ENCODE measurements at places on chromosomes 16 and 17.

DNA sequence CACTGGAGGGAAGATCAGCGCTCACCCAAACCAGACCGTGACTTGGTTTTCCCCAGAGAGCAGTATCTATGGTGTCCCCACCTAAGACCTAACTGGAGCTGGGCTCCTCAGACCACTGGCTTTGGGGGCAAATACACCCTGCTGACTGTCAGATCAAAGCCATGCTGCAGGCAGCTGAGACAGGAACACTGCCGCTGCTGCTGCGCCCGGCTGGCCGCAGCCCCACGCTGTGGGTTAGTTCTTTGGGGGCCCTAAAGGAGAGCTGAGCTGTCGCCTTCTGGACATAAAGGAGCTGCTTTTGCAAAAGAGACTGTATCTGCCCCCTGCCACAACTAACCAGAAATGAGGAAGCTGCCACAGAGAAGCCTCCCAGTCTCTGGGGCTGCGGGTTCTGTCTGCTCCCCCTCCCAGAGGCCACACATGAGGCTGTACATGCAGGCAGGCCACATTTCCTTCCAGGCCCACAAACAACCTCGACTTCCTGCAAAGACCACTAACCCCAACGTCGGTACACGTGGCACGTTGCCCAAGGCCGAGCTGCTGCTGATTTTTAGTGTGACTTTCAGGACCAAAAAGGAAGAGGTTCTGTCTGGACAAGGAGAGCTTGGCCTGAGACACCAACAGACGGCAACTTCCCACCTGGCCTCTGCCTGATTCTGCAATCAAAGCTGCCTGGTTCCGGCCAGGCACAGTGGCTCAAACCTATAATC, 18.2 kb upstream of the ABR start:
- no peak for DNase-seq

GRCh38 chr16:87918338-87918737, 18.0 kb downstream of the CA5A start:
- no peak for DNase-seq

GRCh38 chr17:12963505-12963904, 54.3 kb downstream of the ELAC2 start:
- DNase-seq, result no peak

- DNase-seq, result no peak
These were observed 81.6 kb downstream of the MYH11 start for GRCh38 chr16:15775209-15775608.

GRCh38 chr17:72683506-72684404, 408.7 kb downstream of the SLC39A11 start:
- DNase-seq, result peak; percentile 56

DNA sequence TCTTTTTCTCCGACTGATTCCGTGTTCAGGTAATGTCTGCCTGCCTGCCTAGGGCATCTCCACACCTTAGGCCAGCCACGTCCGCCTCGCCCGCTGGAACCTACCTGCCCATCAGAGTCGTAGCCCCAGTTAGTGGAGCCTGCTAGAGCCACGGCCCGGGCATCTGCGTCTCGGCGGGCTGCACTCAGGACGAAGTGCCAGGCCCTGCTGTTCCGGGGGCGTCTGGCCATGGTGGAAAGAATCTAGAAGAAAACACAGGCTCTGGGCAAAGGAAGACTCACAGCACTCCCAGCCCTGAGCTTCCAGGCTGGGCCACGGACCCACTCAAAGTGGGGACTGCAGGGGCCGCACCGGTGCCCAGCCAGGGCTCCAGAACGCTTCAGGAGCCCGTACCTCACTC, 1.1 kb downstream of the SPSB3 start:
- no peak for DNase-seq

DNA sequence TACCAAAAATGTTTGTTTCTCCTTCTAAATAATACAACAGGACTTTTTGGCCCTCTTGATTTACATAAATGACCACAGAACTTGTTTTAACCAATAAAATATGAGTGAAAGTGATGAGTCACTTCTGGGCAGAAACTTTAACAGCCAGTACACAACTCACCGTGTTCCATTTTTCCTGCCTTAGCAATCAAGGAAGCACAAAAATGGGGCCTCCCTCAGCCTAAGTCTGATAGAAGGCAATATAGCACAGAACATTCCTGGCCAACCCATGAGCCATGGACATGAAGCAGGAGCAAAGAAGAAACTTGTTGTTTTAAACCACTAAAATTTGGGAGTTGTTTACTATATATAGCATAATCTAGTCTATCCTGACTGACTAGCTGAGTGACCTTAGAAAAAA, 61.1 kb upstream of the MTMR4 start:
- DNase-seq, result no peak

GRCh38 chr17:18921912-18922451, 30.0 kb upstream of the SLC5A10 start:
- no peak for DNase-seq

DNA sequence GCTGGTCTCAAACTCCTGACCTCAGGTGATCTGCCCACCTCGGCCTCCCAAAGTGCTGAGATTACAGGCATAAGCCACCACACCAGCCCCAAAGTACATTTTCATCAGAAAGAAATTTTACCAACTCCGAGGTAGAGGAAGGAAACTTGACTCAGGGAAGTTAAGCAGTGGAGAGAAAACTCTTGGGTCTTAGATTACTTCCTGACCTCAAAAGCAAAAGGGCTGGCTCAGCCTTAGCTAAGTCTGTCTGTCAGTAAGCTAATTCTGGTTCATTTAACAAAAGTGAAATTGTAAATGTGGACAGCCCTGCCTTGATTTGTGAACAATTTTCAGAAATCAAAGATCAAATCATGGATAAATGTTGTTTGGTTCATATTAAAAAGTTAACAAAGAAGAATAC, 30.6 kb downstream of the MAP2K6 start:
- DNase-seq, result no peak

DNA sequence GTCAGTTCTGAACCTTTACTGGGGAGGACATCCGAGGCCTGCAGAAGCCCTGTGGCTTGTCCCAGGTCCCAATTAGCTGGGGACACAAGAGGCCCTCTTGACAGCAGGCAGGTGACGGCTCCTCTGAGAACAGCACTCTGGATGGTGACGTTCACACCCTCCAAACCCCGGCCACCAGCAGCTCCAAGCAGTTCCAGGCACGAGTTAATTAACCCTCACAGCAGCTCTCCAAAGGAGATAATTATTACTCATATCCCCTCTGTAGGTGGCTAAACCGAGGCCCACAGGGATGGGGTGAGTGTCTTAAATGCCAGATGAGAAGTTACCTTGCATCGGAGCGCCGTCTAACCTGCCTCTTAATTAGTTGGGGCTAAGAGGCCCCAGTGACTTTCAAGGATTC, 168.9 kb upstream of the CIBAR2 start:
- DNase-seq, result no peak

DNA sequence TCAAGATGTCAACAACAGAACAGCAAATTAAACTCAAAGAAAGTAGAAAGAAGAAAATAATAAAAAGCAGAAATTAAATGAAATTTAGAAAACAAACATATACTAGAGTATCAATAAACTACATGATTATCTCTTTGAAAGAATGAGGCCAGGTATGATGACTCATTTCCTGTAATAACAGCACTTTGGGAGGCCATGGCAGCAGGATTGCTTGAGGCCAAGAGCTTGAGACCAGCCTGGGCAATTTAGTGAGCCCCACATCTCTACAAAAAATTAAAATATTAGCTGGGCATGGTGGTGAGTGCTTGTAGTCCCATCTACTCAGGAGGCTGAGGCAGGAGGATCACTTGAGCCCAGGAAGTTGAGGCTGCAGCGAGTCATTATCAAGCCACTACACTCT, 232.5 kb downstream of the RAB11FIP4 start:
- no peak for DNase-seq

- peak; percentile 1 for DNase-seq
These were observed 4.7 kb upstream of the MMP15 start for GRCh38 chr16:58020628-58021521.

GRCh38 chr17:2551493-2551892, 39.8 kb upstream of the METTL16 start:
- no peak for DNase-seq

DNA sequence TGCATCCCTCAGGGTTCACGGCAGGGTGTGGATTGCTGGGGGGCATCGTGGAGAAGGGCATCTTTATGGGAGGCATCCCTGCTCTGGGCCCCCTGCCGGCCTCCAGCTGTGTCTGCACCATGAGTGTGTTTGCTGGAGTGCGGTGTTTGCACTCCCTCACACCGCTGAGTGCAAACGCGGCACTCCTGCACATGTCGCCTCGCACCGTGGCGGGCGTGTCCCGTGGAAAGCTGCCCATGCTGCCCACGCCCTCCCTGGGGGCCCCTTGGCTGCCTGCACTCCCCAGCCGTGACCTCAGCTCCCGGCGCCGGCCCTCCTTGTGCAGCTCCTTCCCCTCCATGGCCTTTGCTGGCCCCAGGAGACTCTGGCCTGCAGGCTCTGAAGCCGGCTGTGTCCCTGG, 74.6 kb upstream of the ZNF750 start:
- DNase-seq, result no peak

DNA sequence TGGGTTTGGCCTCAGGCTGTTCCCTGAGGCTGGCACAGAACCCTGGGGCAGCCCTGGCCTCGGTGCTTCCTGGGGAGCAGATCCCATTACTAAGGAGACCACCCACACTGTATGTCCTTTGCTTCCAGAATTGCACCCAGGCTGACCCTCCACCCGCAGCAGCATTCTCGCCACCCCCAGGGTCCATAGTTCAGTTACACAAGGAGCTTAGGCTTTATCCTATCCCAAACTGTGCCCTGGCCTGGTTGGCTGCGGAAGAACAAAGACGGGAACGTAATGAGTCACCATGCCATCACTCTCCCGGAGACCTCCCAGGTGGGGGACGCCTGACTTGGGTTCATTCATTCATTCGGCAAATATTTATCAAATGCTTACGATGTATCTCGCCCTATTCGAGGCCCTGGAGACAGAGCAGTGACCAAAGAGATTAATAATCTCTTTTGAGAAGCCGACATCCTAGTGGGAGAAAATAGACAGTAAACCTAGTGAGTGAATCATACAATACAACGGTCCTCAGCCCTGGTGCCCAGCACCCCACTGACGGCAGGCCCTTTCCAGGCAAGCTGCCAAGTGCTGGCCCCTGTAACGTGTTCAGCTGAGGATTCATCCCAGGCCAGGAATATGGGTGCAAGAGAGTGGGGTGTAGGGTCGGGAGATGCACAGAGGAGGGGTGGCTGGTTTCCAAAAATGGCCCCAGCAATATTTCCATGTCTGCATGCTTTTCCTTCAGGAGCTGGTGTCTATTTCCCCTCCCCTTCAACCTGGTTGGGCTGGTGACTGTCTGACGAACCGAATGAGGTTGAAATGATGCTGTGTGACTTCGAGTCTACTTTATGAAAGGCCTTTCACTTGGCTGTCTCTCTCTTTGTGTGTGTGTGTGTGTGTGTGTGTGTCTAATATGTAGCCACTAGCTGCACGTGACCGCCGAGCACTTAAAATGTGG, 134.2 kb downstream of the MGAT5B start:
- no peak for DNase-seq

GRCh38 chr16:89266521-89267134, 49.1 kb downstream of the ZNF778 start:
- no peak for DNase-seq

- peak; percentile 80 for DNase-seq
These were observed 79.9 kb downstream of the GPRC5B start for GRCh38 chr16:19804538-19805323.

DNA sequence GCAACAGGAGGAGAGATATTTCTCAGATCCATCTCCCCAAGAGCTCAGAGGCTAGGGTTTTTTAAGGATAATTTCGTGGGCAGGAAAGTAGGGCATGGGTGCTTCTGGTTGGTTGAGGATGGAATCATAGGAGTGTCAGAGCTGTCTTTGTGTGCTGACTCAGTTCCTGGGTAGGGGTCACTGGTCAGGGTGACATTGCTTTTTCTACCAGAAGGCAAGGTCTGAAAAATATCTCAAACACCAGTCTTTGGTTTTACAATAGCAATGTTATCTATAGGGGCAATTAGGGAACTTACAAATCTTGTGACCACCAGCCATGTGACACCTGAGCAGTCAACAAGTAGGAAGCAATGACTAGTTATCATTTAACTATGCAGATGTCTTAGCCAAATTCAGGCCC, 82.9 kb upstream of the DYNLRB2 start:
- DNase-seq, result no peak

DNA sequence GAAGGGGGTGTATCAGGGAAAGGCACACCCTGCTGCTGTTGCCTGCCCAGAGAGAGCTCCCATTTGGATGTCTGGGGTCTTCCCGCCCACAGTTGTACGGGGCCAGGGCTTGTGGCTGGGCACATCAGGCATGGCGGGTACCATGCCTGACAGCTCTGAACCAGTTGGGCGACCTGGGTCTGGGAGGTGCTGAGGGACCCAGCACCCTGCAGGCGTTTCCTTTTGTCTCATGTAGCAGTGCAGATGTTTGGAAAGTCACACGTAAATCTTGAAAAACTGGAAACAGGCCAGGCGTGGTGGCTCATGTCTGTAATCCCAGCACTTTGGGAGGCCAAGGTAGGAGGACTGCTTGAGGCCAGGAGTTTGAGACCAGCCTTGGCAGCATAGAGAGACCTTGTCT, 8.4 kb upstream of the JPT2 start:
- no peak for DNase-seq

DNA sequence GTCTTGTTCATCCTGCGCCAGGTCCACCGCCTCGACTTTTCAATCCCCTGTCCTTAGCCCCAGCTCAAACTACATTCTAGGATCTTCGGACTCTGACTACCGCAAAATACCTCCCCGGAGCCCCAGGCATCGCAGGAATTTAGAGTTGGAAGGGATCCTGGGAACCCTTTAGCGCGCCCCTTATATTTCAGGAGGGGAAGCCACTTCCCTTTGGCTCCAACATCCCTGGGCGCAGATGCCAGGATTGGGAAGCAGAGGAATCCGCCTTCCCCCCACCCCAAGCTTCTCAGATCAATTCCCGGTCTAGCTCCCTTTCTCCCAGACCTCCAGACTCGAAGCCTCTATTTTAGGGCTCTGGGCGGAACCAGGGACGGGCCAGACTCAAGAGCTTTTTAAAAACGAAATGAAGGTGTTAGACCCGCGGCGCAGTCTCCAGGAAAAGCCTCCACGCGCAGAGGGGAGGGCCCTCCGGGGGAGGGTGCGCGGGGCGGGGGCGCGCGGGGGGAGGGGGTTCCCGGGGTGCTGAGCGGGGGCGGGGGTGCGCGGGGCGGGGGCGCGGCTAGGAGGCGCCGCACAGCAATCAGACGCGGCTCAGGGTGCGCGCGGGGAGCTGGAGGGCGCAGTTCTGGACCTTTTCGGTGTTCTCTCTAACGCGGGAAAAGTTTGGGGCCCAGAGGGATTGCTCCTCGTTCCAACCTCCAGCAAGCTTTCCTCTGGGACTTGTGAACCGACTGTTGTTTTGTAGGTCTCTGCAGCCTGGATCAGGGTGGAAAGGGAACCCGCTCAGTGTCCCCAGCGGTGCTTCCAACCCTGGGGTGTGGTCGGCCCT, 1.6 kb downstream of the AHSP start:
- DNase-seq, result no peak

GRCh38 chr17:48198950-48199541, 91.5 kb downstream of the SNX11 start:
- DNase-seq, result peak; percentile 69

- no peak for DNase-seq
These were observed 9.1 kb upstream of the MMD start for GRCh38 chr17:55430541-55431288.

DNA sequence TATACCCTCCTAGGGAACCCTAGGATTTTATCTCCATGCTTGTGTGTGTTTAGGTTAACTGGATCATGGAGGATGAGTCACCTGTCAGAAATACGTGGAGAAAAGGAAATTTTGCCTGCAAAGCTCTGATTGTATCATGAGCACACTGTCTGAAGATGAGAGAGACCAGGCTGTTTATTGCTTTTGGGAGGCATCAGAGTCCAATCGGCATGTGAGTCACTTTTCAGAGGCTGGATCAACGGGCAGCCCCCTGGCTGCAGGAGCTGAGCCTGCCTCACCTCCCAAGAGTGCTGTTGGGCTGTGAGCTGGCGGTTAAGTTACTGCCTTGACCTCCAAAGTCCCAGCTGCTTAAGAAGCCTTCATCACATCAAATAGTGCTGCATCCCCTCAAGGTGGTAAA, 41.5 kb upstream of the MED9 start:
- no peak for DNase-seq
